ENCODE measurements at places on chromosomes 7 and 10.

GRCh38 chr7:3911685-3912084 lies 610.6 kb downstream of the SDK1 start:
- DNase-seq: no peak

- no peak for DNase-seq
Measured at GRCh38 chr10:89478085-89478738, 57.2 kb downstream of the SLC16A12 start.

- DNase-seq: no peak
Measured at GRCh38 chr10:24982319-24983112, 30.1 kb upstream of the PRTFDC1 start.

- DNase-seq: no peak
Measured at GRCh38 chr10:42929993-42930392, 146.9 kb upstream of the RET start.

DNA sequence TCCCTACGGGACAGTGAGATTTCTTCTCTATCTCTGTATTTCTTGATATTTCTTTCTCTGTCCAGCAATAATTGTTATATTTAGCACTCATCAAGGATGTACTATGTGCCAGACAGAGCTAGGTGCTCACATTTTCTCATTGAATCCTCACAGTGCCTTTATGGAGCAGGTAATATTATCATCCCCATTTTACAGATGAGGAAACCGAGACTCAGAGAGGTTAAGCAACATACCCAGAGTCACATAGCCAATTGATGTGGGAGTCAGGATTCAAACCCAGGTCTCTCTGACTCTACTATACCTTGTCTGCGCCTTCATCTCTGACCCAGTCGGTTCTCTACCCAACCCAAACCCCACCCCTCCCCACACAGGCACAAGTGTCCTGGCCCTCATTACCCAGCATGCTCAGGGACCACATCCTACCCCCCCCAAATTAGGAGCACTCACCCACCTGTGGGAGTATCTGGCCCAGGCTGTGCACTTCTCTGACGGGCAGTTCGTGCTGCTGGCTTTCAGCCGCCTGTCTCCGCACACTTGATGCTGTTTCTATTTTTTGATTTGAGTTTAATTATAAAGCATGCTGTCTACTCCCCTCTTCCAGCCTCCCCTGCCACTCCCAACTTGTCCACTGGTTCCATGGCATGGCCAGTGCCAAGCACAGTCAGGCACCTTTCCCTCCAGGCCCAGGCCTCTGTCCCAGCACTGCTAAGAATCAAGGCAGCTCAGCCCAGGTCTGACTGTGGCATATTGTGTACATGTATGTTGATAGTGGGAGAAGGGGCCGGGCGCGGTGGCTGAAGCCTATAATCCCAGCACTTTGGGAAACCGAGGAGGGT lies 9.8 kb upstream of the SAMD8 start:
- no peak for DNase-seq

DNA sequence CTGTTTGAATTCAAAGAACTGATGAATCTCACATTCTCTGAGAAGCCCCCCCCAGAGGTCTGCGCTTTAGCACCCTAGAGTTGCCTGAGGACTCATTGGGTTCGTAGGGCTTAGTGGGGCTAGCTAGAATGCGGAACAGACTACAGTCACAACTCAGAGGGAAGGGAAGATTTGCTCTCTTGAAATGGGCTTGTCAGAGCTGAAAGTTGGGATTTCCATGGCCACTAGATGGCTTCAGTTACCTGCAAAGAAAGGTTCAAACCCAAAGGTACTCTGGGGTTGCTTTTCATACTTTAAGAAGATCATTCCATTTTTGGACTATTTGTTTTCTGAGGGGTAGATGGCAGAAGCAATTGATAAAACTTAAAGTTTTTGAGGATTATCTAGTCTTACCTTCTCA lies 205.0 kb downstream of the BBS9 start:
- no peak for DNase-seq

DNA sequence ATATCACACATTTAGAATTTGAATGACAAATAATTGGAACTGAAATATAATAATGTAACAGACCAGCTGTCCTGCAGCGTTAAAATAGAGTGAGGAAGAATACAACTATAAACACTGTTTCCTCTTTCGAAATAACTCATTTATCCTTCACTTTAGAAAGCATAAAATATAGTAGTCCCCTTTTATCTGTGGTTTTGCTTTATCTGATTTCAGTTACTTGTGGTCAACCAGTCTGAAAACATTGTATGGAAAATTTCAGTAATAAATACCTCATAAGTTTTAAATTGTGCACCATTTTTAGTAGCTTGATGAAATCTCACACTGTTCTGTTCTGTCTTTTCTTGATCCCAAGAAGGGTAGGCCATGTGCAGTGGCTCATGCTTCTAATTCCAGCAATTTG lies 31.7 kb downstream of the POLR1F start:
- no peak for DNase-seq

GRCh38 chr7:69435711-69436110 lies 162.6 kb upstream of the AUTS2 start:
- no peak for DNase-seq

DNA sequence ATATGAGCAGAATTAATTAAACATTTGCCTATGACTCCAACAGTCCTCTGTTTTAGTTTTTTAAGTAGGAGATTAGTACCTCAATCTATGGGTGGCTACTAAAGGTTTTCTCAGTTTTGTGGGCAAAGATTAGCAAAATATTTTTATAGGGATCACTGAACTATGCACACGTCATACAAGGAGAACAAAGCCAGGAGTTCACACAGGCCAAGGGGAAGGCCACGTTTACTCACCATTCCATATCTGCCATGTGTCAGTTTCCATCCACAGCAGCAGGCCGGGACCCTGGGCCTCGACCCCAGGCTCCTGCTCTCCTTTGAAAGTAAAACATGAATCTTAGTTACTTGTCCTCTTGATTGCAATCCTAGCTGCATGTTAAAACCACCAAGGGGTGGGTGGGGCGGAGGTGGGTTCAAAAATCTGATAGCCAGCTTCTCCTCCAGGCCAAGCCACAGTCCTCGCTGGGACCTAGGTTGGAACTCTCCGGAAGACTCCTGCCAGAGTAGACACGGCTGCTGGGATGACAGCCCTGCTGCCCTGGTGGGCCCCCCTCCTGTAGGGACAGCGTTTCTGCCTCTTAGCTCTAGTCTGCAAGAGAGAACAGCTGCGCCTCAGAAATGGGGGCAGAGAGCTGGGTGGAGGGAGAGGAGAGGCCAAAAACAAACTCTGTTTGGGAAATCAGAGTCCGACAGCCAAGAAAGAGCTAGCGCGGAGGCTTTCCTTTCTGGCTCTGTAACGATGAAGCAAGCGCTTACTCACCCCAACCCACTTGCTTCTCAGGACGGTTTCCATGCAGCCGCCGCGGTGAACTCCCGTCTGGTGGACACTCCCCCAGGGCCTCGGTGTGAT lies 35.6 kb downstream of the PITRM1 start:
- DNase-seq: no peak

GRCh38 chr7:82736633-82737032 lies 293.1 kb upstream of the CACNA2D1 start:
- DNase-seq: no peak

GRCh38 chr10:124474514-124475070 lies 13.0 kb downstream of the LHPP start:
- DNase-seq: no peak

DNA sequence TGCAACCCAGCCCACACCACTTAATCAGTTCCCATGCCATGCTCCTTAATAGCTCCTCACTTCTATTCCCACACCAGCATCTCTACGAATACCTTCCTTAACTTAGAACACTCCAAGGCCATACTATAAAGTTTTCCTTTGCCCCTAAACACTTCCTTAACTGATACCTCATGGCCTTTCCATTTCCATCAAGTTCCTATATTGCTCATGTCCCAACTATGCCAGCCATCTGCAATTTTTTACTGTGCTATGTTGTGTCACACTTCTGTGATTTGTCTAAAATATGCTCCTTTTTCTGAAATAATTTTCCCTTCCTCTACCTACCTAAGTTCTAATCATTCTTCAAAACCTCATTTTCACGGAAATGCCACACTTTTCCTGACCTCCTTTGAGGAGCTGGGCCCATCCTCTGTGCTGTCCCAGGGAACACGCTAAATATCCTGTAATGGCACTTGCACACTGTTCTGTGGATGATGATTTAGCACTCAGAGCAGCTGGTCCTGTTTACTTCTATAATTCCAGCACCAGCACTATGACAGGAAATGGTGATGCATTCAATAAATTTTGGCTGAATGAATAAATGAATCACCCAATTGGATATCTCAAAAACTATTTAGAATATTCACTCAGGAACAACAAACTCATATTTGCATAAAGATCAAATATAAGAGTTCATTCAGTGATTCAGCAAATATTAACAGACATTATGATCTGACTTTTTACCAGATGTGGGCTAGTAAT lies 266.5 kb upstream of the HGF start:
- peak; percentile 49 for DNase-seq

DNA sequence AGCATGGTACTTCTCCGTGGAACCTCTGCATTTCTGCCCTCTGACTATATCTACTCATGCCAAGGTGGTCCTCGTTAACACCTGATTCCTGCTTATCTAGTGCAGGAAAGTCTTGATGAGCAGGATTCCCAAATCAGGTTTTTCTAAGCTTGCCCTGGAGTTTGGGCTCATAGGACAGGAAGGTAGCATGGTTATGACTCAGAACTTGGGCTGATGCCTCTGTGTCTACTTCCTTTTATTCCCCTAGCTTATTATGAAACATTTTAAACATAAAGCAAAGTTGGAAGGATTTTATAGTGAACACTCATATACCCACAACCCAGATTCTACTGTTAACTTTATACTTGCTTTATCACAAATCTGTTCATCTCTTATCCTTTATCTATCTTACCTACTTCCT lies 5.6 kb downstream of the SUFU start:
- DNase-seq: peak; percentile 27

DNA sequence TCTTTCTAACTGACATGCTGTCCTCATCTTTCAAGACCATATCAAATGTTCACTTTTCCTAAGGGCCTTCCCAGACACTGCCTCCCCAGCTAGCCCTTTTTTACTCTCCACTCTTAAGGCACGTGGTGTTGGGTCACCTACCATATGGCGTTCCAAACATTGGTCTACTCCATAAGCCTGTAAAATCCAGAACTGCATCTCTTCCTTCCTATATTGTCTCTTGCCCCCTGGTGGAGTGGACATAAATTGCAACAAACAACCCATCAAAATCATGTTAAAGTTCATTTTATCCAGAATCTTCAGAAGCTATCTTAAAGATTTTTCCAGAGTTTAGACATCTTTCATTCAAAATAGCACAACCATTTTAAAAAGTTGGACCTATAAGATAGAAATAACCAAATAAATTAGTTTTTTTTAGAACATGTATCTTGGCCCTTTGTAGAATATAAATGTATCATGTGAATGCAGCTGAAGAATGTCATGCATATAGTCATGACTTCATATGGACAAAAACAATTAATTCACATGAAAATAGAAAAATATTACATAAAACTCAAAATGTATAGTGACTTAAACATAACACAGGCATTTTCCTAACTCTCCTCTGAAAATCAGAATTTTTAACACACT lies 180.6 kb upstream of the CHRM2 start:
- no peak for DNase-seq

DNA sequence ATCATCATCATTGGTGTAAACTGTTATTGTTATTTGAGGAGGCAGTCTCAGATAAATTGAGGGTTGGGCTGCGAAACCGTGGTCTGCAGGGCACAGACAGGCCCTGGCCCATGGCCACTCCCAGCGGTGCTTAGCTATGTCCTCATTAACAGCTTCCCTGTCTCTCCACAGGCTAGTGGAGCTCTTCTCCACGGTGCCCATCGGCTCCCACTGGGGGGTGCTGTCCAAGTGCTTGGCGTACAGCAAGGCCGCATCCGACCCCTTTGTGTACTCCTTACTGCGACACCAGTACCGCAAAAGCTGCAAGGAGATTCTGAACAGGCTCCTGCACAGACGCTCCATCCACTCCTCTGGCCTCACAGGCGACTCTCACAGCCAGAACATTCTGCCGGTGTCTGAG lies 21.6 kb downstream of the GPR26 start:
- no peak for DNase-seq

GRCh38 chr10:76922666-76923065 lies 714.9 kb downstream of the KCNMA1 start:
- DNase-seq: no peak

DNA sequence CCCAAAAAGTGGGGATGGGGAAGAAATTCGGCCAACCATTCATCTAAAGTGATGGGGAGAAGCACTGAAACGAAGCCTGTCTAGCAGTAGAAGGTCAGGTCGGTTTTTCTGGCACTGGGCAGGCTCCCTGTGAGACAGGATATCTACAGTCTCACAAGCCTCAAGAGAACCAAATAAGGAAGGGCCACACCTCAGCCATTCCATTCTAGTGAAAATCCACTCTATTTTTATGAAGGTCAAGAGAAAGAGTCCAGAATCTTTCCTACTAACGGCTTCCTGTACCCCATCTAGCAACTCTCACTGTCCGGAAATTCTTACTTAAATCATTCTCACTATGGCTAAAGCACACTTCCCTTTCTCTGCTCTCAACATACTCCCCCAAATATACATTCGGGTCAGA lies 267.1 kb downstream of the PRPF18 start:
- DNase-seq: no peak

DNA sequence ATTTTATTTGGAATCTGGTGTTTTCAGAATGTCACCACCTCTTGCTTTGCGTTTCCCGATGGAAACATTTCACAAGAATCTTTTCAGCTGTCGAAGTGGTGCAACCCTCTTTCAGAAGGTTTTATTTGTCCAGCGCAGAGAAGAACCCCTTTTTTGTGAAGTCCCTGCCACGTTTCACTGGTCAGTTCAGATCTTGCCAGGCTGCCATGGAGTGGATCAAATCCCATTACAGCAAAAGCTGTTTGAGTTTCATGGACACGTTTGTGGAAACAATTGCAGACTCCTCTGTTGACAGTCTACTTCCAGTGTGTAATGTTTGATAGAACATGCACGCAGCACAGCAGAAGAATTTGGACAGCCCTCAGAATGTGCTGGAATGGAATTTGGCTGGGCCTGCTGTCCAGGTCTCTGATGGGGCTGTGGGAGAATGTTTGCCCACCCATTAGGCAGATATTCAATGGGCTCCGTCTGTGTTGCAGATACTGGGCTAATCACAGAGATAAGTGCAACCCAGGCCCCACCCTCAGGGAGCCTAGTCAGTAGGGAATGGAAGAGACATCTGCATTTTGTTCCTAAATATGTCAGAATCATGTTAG lies 143.2 kb downstream of the GRK5 start:
- DNase-seq: no peak
